ENCODE measurements at places on chromosomes 16 and 17.
A peak's percentile ranks its signal among the peaks of the same experiment; 100 is the strongest.

DNA sequence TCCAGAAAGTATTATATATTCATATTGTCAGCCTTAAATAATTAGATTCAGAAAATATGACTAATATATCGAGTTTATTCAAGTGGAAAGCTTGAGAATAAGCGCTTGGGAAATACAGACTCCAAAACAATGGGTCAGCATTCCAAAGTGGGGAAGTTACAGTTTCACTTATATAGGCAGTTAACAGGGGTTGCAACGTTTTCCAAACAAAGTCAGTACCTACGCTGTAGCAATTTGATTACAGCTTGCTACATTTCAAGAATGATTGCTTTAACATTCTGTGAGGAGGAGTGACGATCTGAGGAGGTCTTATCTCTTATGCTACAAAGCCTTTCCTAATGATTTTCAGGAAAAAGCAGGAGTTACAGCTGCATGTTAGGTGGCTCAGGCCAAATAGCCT is 34.2 kb upstream of the HS3ST3A1 start:
- no peak for DNase-seq

DNA sequence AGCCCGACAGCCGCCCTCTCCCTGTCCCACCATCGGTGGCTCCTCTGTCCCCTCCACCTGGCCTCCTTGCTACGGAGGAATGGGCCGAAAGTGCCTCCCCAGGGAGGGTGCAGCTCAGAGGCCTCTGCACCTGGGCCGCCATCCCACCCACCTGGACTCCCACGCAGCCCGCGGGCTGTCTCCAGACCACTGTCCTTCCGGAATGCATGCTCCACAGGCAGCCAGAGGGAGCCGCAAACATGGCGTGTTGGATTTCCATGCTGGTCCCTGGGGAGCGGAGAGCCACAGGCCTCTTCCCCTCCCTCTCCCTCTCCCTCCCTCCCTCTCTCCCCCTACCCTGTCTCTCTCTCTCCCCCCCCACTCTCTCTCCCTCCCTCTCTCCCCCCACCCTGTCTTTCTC is 3.0 kb downstream of the SSTR5 start:
- no peak for DNase-seq

GRCh38 chr16:16019488-16019887 is 70.1 kb downstream of the ABCC1 start:
- peak; percentile 77 for DNase-seq

DNA sequence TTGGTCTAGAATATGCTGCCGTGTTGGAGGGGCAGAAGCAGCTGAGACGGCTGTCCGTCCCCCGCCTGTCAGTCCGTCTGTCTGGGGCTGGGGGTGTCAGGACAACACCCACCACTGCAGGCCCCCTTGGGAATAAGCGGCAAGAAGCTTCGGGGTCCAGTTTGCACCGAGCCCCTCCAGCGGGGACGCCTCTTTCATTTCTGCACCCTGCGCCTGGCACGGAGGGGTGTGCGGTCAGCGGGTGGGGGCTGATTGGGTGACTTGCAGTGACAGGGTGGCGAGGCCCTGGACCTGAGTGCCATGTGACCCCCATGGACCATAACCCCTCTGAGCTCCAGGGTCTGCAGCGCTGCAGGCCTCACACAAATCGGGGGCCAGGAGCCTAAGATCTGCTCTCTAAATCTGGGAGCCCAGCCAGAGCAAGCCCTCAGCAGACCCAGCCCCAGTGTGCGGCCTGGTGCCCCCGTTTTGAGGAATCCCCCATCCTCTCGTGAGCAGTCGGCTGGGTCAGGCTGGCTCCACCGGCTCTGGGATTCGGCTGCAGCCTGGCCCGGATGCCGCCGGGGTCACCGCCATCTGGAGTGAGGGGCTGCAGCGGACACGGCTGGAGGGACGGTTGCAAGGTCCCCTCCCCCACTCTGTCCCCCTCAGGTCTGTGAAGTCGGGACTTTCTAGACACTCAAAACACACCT is 8.3 kb downstream of the CBFA2T3 start:
- no peak for DNase-seq

DNA sequence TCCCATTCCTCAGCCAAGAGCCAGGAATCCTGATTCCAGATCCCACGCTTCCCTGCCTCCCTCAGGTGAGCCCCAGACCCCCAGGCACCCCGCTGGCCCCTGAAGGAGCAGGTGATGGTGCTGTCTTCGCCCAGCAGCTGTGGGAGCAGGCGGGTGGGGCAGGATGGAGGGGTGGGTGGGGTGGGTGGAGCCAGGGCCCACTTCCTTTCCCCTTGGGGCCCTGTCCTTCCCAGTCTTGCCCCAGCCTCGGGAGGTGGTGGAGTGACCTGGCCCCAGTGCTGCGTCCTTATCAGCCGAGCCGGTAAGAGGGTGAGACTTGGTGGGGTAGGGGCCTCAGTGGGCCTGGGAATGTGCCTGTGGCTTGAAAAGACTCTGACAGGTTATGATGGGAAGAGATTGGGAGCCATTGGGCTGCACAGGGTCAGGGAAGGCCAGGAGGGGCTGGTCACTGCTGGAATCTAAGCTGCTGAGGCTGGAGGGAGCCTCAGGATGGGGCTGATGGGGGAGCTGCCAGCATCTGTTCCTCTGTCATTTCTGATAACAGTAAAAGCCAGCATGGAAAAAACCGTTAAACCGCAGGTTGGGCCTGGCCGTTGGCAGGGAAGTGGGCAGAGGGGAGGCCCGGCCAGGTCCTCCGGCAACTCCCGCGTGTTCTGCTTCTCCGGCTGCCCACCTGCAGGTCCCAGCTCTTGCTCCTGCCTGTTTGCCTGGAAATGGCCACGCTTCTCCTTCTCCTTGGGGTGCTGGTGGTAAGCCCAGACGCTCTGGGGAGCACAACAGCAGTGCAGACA is at the start of gene SPN:
SPN (plus strand) TSS at position 232 of the 791 bp plus-strand sequence; CDS start at position 714, 482 bp downstream.
- DNase-seq: no peak

DNA sequence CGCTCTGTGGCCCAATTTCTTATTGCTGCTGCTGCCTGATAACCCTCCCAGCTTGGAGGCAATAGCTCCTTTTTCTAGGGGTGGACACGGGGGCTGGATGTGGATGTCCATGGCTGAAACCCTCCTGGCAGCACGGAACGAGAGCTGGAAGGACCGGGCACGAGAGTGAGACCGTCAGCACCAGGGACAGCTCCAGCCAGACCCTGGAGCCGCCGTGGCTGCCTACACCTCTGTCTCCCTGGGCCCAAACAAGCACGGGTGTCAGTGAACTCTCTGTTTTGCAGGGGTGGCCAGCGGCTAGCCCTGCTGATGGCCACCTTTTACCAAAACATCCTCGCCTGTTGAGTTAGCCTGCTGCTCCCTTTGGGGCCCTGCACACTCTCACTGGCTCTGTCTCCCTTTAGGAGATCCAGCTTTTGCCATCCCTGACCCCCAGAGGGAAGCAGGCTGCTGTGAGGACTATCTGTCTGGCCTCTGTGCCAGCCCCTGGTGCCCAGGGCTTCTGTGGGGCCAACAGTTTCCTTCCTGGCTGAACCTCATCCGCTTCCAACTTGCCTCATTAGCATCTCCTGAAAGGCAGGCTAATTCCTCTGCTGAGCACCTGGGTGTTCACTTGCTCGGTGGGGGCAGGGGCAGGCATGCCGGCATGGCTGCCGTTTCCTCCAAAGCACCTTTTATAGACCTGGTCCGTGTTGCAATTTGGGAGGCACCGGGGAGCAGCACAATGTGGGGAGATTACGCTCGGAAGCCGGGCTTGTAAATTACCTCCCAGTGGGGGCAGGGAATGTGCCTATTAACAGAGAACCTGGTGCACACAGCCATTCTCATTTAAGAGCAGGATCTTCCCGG is 118.1 kb downstream of the ENGASE start:
- peak; percentile 82 for DNase-seq

DNA sequence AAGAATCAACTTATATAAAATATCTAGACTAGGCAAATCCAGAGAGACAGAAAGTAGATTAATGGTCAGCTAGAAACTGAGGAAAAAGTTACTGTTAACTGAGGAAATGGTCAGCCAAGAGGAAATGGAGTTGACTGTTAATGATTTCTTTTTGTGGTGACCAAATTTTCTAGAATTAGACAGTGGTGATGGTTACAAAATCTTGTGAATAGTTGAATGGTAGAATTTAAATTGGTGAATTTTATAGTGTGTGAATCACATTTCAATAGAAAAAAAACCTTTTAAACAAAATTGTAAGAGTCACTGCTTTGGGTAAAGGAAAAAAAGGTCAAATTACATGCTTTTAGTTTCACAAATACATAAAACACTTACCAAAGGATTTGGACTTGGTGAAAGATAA is 30.0 kb downstream of the APPBP2 start:
- no peak for DNase-seq

DNA sequence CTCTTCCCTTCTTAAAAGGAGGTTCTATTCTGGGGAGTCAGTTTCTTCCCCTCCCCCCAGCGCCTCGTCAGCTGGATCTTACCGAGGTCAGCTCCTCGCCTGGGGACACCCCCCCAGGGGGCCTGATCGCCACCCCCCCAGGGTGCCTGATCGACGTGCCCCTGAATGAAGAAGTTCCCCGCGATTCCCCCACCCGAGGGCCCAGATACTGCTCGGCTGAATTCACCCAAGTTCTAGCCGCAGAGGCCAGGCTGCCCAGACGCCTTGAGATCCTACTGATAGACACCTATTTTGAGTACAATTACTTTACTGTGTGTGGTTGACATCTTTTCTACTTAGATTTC is 1.4 kb downstream of the RAB11FIP3 start:
- DNase-seq: peak; percentile 39

DNA sequence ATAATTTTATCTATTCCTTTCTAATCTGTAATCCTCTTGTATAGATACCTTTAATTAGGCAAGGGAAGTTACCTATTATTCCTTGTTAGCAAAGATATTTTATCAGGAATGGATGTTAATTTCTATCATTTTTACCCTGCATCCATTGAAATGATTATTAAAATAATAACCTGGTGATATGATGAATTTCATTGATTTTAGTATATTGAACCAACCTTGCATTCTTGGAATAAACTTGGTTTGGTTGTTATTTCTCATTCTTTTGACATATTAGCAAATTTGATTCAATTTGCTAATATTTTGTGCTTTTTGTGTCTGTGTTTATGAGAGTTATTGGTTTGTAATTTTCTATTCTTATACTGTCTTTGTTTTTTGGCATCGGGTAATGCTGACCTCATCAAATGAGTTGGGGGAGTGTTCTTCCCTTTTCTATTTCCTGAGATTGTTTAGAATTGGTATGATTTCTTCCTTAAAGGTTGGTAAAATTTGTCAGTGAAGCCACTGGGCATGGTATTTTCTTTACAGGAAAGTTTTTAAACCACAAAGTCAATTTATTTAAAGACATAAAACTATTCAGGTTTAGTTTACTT is 250.4 kb upstream of the PMFBP1 start:
- no peak for DNase-seq

DNA sequence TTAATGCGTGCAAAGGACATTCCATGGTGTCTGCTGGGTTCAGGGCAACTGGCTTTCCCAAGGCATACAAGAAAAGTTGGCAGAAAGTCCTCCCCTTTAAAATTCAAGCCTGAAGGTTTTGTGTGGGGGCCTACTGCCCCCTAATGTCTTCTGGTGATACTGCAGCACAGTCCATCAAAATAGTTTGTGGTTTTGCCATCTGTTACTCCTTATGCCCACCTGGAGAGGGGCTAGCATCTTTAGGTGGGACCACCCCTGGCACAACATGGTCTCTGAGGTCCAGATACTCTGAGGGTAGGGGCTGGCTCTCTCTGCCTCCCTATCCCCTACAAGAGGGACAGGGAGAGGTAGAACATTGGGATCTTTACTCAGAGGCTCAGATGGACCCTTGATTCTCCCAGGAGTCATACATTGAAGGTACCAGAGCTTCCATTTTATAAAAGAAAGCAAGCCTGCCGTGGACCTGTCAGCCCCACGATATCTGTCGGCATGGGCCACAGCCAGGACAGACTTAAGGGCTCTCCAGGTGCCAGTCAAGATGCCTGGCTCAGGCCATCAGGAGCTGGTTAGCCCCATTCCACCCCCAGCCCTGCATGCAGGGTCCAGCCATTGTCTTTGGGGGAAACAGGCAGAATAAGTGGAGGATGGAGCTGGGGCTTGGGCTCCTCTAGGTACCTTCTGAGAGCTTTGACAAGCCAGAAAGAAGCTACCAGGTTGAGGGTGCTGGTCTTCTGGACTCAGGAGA is 6.3 kb downstream of the ESRP2 start:
- peak; percentile 83 for DNase-seq

GRCh38 chr16:87657621-87658192 is 55.4 kb downstream of the JPH3 start:
- no peak for DNase-seq

DNA sequence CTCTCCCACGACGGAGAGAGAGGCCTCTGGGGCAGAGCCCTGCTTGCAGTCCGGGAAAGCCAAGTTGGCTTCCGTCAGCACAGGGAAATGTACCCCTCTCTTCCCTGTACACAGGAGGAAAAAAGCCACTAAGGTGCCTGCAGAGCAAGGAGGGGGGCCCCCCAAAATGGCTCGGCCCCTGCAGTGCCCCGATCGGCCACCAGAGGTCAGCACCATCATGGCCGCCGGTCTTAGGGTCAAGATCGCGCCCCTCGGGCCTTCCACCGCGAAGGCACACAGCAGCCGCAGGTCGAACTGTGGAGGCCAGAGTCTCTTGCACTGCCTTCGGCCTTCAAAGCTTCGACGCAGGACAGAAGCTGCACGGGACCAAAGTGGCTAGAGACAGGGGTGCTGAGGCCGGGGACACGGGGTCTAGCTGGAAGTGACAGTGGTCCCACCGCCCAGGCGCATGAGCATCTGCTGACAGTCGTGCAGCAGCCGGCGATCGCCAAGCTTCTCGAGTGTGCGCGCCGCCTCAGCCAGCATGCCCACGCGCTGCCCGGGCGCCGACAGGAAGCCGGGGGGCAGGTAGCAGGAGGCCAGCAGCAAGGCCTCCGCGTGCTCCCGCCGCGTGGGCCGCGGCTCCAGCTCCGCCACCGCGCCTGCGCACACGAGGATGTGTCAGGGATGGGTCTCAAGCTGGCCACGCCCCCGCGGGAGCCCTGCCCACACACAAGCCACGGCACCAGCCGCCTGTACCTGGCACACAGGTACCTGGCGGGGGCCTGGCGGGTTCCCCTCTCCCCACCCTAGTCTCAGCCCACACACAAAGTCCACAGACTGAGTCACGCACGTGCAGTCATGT is 24.4 kb downstream of the SREBF1 start:
- DNase-seq: peak; percentile 87

- DNase-seq: peak; percentile 25
These were observed 231.2 kb upstream of the GSE1 start for GRCh38 chr16:85381738-85382592.

- no peak for DNase-seq
These were observed 34.1 kb upstream of the WWOX start for GRCh38 chr16:78065319-78065718.

- DNase-seq: no peak
These were observed 4.7 kb upstream of the CHMP6 start for GRCh38 chr17:80986816-80987475.

All from GM03348 (cell line).